HFFc6 (cell line): ENCODE measurements at places on chromosomes 4 and X. TPM values are rescaled to one million over a fixed set of nuclear protein-coding genes. Genes with fewer than 3 reads are reported as not detected.

DNA sequence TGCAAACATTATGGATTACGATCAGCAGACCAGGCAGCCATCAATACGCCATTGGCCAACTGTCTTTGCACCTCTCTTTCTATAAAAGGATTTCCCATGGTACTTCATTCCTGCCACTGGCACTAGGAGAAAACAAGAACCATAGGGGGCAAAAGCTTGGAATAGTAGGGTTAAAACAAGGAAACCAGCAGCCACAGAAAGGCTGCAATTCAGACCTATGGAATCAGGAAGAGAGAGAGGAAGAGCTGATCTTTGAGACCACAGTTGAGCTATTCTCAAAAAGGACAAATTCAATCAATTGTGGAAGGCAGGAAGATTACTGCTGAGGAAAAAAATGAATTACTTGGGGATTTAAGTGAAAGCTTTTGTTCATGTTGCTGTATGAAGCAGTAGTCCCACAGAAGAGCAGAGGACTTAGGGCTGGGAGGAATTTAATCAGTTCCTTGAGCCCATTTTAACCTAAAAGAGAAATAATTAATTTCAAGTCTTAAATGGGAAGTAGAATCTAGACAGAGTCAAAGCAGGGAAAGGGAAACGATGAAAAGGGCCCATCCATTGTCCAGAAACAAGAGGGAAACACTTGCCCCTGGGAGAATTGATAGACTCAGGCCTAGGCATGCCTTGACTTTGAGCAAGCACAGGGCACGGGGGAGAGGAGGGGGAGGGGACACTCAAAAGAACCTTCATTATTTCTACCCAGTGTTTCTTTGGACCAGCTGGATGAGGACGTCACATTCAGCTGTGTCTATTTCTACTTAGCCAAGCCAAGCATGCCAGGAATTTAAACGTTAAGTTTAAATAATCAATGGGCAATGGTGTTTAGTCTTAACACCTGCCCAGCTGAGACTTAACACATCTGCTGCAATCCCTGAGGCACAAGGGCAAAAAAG lies 50.7 kb downstream of the SCD5 start:
- DNase-seq, result no peak

DNA sequence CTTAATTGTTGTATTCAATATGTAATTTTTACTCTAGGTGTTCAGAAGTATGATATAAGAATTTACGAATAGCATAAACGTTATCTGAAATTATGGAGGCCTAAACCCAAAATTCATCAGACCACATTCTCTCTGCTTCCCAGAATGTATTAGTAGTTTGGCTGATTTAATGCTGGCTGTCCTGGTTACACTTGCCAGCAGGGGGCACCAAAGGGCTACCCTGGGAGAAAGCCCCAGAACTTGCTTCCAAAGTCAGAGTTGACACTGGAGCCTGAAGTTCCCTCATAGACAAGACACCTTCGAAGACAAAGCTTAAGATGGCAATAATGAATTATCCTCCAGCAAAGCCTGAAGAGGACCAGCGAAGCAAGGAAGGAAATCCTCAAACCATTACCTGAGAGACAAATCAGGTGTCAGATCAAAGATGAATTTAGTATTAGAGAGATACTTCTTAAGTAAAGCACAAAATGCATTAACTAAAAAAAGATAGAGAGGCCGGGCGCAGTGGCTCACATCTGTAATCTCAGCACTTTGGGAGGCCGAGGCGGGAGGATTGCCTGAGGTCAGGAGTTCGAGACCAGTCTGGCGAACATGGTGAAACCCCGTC lies 11.3 kb upstream of the ANOS1 start:
- DNase-seq, result peak; percentile 17

GRCh38 chr4:14138106-14138505 lies 510.6 kb upstream of the BOD1L1 start:
- DNase-seq, result no peak

- no peak for DNase-seq
Measured at GRCh38 chr4:1375761-1376322, 28.8 kb downstream of the UVSSA start.

Gene DMRTC1
- total RNA-seq, result not detected in 3 replicates

Gene SPANXN2
- not detected in 3 replicates for total RNA-seq

DNA sequence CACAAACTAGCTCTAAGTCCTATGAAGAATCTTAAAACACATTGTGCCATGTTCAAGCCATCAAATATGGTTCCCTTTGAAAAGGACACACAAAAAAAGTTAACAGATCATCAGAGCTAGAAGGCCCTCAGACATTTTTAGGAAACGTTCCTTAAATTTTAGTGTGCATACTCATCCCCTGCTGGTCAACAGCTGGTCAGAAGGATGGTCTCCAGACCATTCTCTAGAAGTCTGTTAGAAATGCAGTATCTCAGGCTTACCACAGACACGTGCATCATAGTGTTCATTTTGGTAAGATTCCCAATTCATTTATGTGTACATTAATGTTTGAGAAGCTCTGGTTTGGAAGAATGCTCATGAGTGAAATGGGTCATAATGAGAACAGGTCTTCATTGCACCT lies 523.1 kb downstream of the INPP4B start:
- no peak for DNase-seq

Gene GLUD2
- total RNA-seq, result 0.24 to 0.38 TPM (median 0.26 TPM) in 3 replicates

GRCh38 chrX:123504047-123504446 lies 228.8 kb downstream of the THOC2 start:
- DNase-seq, result peak; percentile 31

Gene SYTL4
- total RNA-seq, result 6.4 to 8.3 TPM (median 6.8 TPM) in 3 replicates

GRCh38 chr4:145316897-145317574 lies 136.6 kb upstream of the OTUD4 start:
- no peak for DNase-seq

Gene RNF175
- not detected in 3 replicates for total RNA-seq

DNA sequence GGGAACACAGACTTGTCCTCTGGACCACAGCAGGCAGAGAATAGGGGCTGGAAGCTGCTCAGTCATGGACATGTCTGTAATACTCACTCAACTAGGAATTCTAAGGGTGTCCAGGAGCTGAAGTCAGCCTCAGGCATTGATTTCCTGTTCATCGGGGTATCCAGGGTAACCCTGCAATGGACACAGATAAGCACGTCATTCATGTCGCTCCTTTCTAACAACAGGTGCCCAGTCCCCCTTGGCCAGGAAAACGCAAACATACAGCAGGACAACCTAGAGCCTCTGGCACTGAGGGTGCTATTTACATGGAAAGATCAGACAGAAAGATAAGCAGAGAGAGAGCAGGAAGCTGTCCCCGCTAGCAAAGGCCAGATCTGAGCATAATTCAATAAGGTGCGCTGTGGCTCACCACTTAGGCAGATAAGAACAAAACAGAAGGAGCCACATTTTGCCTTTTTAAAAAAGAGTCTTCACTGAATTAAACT lies 21.3 kb downstream of the QDPR start:
- no peak for DNase-seq

Gene GUCY1A1
- total RNA-seq, result not detected in 3 replicates

Gene POU3F4
- total RNA-seq, result not detected in 2 replicates

- no peak for DNase-seq
Measured at GRCh38 chr4:104412344-104412743, 82.3 kb downstream of the CXXC4 start.

Gene PDZD4
- not detected in 3 replicates for total RNA-seq

Gene KDM5C
- total RNA-seq, result 58.1 to 66.8 TPM (median 61.1 TPM) in 3 replicates
